Motor neuron (in vitro differentiated cells): ENCODE measurements at places on chromosomes 3 and 15. TPM values are rescaled to one million over a fixed set of nuclear protein-coding genes. Genes with fewer than 3 reads are reported as not detected.

The NANOGP8 gene
- total RNA-seq, result 1.0 and 2.2 TPM in 2 replicates

The ALDH1A2 gene
- total RNA-seq, result 4.9 and 5.4 TPM in 2 replicates

The ITIH1 gene
- 0.71 TPM in 1 of 2 replicates, not detected in the other for total RNA-seq

The ACTRT3 gene
- 0.14 TPM in 1 of 2 replicates, not detected in the other for total RNA-seq

The PPP1R14D gene
- total RNA-seq, result not detected in 2 replicates

DNA sequence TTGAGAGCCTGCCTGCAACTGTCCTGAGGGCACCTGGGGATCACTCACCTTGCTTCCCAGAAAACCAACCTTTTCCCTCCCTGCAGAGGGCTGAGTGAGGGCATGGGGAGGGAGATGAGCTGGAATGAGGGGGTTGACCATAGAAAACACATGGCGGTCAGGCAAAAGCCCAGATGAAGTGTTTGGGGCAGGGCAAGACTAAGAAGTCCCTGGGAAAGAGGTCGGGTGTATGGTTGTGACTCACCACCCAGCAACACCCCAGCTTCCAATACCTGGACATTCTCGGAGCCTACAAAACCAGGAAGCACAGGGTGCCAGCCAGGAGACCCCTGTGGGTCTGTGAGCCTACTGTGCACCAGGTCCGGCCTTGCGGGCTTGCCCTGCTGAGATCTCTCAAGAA is 95.3 kb upstream of the ATP2B2 start:
- ATAC-seq, result no peak

GRCh38 chr3:143269741-143270140 is 150.2 kb downstream of the CHST2 start:
- no peak for ATAC-seq

DNA sequence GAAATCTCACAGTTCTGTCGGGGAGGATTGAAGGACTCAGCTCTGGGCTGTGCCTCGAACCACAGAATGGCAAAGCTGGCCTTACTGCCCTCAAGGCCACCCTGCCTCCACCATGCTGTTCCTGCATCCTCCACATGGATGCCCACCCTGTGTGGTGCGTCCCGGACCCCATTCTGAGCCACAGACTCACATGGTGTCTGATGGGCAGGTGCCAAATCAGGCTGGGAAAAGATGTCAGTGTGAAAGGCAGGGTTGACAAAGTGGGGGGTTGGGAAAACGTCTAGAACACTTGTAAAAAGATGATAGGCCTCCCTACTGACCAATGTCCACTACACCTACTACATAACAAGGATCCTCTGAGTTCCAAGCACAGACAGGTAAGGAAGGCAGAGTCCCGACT is 49.4 kb downstream of the TM2D3 start:
- no peak for ATAC-seq

GRCh38 chr15:22229990-22230819 is 149.9 kb downstream of the OR4M2 start:
- ATAC-seq, result no peak

DNA sequence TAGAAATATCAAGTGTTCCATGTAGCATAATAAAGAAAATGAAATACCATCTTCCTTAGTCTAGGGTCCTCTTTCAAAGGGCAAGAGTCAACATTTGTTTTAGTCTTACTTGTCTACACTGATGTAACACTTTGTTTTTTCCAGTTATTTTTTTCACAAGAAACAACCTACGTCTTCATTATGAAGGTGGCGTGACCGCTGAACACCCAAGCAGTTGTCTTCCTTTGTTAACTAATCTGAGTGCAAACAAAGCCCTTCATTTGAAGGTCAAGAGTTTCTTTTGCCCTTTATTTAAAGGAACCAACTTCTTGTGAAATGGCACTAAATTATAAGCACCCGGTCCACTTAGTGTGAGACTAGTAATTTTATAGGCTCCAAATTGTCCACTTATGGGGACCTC is 73.2 kb downstream of the CD47 start:
- no peak for ATAC-seq

- no peak for ATAC-seq
These were observed 235.4 kb downstream of the FHIT start for GRCh38 chr3:61015859-61016258.

GRCh38 chr15:36075333-36075732 is 504.1 kb upstream of the CDIN1 start:
- no peak for ATAC-seq

DNA sequence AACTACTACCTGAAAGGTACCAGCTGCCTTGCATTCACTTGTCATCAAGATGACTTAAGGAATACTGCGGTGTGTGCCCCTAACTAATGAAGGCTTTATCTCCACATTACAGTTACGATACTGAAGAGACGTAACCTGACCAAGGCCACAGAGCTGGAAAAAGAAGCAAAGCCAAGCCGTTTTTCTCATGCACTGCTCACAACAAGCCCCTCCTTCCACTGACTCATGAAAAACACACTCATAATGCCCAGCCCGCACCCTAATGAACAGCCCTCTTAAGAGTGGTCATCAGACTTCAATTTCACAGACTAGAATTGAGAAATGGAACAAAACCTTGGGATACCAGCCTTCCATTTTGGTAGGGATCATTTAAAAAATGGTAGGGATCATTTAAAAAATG is 11.6 kb downstream of the PSMD6 start:
- no peak for ATAC-seq

GRCh38 chr3:52084954-52085680 is 28.7 kb upstream of the DUSP7 start:
- no peak for ATAC-seq

GRCh38 chr3:72818905-72819304 is 29.3 kb downstream of the SHQ1 start:
- peak; percentile 79 for ATAC-seq

GRCh38 chr15:39783244-39783820 is 691 bp upstream of the FSIP1 start:
- ATAC-seq, result no peak

DNA sequence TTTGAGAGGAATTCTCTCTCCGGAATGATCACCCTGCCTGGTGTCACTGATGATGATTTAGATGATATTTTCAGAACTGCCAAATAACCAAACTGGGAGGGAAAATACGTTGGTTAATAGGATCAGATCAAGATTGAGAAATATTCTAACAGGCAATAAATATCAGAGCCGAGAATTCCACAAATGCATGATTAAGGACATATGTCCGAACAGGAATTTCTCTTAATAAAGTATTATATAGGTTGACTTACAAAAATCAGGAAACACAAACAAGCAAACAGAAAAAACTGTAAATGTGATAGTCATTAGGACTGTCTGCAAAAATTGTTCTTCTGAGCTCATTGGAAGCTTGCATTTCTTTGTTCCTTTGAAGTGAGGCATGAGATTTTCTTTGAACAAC is 75.1 kb upstream of the PHLDB2 start:
- ATAC-seq, result no peak

DNA sequence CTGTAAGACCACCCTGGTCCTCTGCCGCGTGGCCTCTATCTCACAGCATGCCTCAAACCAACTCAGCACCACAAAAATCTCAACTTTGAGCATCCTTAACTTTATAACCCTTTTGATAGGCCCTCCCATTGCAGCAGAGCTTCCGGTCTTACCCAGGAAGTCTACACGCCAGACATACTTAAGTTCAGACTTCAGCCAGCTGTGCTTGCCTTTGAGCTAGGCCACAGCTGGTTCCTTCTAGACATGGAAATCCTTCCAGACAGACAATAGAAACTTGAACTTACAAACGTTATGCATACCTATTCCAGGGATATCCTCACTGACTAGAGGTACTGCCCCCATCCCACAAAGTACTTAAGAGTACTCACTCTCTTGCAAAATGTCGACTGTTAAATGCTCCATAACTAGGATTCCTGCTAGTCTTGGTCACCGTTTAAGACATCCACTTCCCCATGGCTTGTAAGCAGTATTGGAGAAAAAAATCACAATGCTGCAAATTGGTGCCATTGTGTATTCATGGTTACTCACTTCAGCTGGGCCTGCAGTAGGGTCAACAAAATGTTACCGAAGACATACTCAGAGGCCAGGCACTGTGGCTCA is 183.5 kb downstream of the TBL1XR1 start:
- ATAC-seq, result no peak

DNA sequence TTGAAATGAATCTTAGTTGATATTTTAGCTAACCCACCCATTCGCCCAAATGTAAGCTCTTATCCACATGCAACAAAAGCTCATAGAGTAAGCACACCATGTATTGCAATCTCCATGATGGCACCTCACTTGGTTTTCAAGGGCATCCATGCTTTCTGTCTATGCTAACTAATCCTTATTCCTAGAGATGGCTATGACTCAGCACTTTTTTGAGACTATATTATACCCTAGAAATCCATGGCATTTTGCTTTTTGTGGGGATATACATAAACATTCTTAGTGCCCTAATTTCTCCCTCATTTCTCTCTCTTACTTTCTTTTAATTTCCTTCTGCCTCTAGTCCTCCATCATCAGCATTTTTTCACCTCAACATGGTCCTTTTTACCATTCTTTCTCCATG is 168.5 kb upstream of the STT3B start:
- no peak for ATAC-seq

DNA sequence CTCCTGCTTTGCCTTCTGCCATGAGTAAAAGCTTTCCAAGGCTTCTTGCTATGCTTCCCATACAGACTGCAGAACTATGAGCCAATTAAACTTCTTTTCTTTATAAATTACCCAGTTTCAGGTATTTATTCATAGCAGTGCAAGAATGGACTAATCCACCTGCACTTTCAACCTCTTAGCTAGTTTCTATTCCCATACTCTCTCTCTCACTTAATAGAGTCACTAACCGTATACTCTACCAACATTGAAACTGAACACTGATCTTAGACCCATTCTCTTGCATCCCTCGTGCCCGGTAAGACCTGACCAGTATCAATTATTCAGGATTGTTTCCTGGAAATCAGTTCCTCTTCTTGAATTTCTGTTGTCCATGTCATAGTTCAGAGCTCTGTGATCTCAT is 92.7 kb upstream of the TMC3 start:
- no peak for ATAC-seq

DNA sequence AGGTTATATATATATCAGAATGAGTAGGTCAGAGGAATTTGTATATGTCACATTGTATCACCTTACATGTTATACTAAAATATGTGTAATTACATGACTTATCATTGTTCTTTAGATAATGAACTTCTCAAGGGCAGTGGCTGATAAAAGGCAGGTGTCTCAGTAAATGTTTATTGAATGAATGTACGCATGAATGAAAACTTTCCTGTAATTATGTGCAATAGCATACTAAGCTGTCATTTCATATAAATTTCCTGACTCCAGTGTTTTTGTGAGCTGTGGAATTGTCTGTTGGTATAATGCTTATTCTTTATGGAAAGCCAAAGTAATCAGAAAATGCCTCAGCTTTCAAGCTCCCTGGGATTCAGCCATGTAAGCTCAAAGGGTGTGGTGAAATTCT is 4.2 kb downstream of the TBC1D23 start:
- ATAC-seq, result no peak

GRCh38 chr15:58518626-58519025 is 86.8 kb downstream of the LIPC start:
- no peak for ATAC-seq

- no peak for ATAC-seq
These were observed 117.2 kb upstream of the LRRC3B start for GRCh38 chr3:26505399-26505798.

- peak; percentile 52 for ATAC-seq
These were observed 42.0 kb downstream of the PML start for GRCh38 chr15:74036271-74037170.

DNA sequence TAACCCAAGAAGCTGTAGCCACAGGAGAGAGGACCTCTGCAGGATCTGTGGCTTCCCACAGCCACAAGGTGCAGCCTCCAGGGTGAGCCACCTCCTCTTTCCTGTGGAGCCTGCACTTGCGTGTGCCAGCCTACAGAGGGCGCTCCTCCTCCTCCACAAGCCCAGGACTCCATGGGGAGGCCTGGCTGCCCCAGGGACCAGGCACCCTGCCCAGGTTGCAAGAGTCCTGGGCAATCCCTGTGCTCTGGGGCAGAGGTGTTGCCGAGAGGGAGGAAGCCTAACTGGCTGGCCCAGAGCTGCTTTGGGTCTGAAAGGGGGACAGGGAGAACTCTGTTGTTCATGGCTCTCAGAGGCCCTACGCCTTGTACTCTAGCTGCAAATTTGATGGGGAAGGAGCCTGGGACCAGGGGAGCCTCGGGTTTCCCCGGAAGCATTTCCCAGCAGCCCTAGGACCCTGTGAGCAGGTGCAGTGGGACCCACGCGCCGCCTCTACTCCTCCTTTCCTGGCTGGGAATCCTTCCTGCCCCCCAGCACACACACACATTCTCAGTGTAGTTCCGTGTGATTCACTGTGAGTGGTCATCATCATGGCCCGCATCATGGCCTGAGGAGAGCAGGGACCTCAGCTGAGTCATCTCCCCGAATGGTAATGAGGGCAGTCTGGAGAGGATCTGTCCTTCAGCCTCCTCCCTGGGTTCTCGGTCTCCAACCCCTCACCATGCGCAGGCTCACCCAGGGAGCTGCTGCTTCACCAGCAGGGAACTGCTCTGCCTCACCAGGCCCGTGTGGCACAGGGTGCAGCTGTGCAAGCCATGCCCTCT is 24.3 kb downstream of the TBC1D21 start:
- peak; percentile 85 for ATAC-seq
